ENCODE measurements at places on chromosomes 2 and 18. TPM values are rescaled to one million over a fixed set of nuclear protein-coding genes. Genes with fewer than 3 reads are reported as not detected.

- DNase-seq = no peak
Measured at GRCh38 chr2:156841321-156841720, 405.1 kb downstream of the GPD2 start.

DNA sequence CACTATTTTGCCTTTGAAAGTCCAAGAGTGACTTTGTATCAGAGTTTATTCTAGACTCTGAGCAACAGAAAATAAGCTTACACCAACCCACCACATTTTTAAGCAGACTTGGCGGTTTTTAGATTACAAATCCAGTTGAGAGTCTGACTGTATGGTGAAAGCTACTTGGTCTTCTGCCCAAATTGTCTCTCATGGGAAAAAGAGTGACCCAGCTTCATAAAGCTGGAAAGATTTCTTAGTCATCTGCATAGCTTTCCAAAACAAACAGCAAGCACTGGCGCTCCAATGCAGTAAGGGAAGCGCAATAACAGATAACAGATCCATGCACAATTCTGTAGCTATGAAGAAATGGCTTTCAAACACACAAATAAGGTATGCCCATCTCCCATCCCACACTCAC lies 7.1 kb downstream of the DSG1 start:
- no peak for DNase-seq

GRCh38 chr2:206275312-206276055 lies 1.0 kb downstream of the ZDBF2 start:
- DNase-seq = peak; percentile 34

The C2orf66 gene
- total RNA-seq = not detected

GRCh38 chr2:60836491-60836890 lies 44.9 kb upstream of the REL start:
- no peak for DNase-seq

GRCh38 chr2:234240917-234241316 lies 190.4 kb downstream of the SPP2 start:
- DNase-seq = peak; percentile 47

GRCh38 chr2:169446452-169446851 lies 32.8 kb upstream of the BBS5 start:
- no peak for DNase-seq

DNA sequence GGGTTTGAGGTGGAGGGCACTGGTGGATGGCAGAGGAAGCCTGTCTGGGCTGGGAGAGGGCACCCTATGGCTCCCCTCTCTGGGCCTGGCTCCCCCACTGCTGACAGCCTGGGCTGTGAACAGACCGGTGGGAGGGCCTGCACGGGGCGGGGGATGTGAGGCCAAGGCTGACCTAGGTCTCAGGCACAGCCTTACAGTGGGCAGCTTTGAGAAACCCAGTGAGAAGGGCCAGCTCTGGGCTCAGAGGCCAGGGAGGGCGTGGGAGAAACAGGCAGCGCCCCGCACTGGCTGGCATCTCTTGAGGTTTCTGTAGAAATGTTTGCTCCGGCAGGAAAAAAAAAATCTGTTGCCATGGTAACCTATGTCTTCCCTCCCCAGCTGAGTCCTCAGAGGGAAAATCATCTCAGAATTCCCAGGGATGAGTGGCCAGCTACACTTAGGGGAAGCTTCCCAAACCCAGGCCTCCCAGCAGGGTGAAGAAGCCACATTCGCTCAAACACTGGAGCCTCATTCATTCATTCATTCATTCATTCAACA lies 71.7 kb upstream of the TAF1B start:
- DNase-seq = peak; percentile 69

The SPP2 gene
- not detected for total RNA-seq

DNA sequence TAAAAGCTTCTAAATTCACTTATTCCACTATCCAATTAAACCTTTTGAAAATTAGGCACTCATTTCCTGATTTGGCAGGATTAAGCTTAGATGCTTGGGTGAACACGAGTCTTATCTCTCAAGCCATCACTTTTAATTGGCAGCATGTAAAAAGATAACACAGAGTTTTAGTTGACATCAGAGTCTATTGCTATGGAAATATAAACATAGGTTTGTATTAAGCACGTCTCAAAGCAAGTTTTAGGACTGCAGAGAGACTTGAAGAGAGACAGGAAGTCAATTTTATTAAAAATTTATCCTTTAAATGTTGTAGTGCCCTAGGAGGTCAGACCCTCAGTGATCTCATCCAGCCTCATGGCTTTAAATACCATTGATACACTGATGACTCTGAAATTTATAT lies 5.6 kb downstream of the RBKS start:
- no peak for DNase-seq

All from HFFc6 (cell line).